ENCODE measurements at places on chromosomes 7 and 10.

GRCh38 chr7:140061607-140061930 is 1.2 kb downstream of the PARP12 start:
- no peak for DNase-seq

DNA sequence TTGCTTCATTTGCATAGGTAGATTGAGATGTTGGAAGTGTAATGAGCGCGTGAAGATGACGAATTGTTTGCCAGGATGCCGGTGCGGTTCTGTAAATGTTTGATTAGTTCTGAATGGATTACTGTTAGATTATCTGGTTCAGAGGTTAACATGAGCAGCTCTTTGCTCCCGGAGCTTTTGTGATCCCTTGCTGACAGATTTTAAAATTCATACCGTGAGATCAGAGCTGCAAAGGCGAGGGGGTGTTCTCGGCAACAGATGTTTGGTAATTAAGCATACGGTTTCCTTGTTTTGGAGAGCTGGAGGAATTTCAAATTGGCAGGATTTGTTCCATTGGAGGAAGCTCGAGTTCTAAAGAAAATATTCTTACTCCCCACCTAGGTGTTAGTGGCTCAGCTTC is 237.8 kb upstream of the GPR26 start:
- DNase-seq: no peak

GRCh38 chr7:131249003-131249402 is 78.7 kb upstream of the MKLN1 start:
- DNase-seq: no peak

GRCh38 chr7:77954773-77955555 is 156.4 kb downstream of the PHTF2 start:
- DNase-seq: no peak

DNA sequence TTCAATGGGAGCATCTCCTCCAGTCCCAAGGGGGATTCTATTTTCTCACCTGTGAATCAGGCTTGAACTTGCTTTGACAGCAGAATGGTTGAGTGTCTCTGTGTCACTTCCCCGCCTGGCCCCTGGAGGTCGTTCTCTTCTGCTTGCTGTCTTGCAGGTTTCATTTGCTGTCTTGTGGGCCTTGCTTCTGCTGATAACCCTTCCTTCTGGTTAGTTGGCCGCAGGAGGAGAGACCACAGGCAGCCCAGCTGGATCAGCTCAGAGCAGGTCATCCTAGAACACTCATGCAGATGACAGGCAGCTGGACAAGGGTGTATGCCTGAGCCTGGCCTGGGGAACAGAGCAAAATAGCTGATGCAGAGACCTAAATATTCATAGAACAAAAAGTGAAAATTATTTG is 344.2 kb upstream of the ADARB2 start:
- no peak for DNase-seq

GRCh38 chr10:69801434-69802315 is at the start of gene COL13A1:
TSS of gene COL13A1 (plus strand) at chr10:69801906. CDS start at chr10:69802424, 518 bp downstream.
- DNase-seq: no peak

DNA sequence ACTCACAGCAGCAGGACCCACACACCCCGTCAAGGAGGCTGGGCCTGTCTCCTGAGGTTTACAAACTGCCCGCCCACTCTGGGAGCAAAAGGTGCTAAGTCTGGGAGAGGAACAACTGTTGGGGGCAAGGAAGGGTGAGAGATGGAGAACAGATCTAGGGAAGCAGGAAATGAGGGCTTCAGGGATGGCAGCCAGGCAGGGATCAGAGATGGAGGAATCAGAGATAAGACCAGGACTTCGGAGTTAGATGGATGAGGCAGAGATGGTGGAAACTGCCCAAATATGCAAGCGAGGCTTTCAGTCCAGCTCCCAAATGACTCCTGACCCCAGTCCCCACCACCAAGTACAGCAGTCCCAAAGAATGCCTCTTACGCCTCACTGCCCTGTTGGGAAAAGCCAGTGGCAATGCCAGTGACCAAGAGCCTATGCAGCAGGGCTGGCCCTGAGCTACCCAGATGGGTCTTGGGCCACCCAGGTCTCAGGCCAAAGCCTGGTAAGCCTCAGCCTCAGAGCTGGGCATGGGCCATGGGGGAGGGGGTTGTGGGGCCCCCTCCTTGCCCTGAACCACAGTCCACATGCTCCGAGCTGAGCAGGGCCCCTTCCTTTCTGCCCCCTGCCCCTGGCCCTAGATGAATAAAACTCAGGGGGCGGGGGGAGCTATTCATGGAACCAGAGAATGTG is 39.5 kb upstream of the SLF2 start:
- no peak for DNase-seq

Data from activated T-cell treated with anti-CD3 and anti-CD28 coated beads for 48 hours (primary cell).